ENCODE measurements at places on chromosomes 3 and 15.
A peak's percentile ranks its signal among the peaks of the same experiment; 100 is the strongest.

DNA sequence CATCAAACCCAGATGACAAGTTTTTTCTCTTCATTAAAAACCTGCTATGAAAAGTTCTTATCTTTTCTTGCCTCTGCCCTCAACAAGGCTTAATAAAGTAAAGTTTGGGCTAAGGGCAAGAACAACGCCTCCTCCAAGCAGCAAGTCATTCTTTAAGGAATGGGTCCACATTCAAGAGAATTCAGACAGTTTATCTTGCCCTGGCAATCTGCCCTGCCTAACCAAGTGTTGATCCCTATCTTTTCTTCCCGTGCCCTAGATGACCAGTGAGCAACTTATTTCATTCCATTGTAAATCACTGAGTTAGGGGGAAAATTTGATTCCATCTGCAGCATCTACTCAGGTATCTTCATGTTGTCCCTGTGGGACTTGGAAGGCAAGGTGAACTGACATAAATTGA, 370.3 kb upstream of the DPPA4 start:
- no peak for DNase-seq

- no peak for DNase-seq
Measured at GRCh38 chr3:197380786-197381185, 82.4 kb upstream of the DLG1 start.

DNA sequence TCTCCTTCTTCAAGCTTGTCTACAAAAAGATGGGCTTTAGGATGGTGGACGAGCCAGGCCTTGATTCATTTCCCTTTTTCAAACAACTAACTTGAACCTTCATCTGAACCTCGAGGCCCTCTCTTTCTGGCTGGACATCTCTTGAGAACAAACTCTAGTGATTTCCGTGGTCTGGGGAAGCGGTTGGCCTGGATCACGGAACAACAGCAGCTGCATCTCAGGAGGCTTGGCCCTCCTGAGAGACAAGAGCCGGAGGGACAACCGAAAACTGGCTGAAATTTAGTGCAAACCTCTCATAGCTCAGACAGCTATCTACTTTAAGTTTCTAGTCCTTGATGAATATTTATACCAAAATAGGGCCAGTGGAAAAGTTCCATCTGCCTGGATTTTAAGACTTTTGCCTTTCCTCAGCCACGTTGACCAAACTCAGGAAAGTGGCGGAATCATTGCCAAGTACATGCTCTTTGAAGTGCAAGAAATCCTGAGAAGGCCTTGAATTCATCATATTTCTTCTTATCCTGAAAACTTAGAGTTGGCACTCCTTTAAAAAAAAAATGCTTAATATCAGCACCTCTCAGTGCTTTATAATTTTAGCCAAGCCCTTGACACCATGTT, 14.5 kb downstream of the LMCD1 start:
- DNase-seq: no peak

DNA sequence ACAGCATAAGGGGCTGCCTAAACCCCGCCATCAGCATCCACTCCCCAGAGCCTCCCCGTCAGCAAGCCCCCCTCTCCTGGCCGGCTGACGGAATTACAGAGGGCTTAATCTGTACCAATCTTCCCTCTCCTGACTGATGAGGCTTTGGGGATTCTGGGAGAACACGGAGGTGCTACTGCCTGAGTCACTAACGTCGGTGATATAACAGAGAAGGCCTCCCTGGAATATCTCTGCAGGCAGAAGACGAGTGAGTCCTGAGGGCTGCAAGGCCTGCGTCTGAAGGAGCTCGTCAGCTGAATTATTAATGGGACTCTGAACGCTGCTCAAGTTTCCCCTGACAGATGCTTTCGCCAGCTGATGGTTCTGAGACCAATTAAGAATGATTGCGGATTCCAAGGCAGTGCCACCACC, 147.7 kb downstream of the XXYLT1 start:
- DNase-seq: no peak

DNA sequence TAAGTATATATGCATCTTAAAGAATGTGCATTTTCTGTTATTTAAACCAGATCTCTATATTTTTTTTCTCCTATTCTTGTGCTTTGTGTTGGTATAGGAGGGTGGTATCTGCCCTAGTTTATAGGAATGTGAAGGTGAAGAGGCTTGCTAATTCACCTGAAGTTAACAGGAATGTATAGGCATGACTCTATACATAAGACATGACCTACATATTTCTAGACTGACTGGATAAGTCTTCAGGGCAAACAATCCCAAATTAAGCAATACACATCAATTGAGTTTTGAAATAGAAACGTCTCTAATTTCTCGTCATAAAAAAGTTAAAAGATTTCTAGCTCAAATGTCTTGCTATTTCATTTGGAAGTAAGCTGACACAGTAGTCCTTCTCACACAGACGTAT, 410.0 kb downstream of the DIPK2A start:
- DNase-seq: no peak

- no peak for DNase-seq
Measured at GRCh38 chr3:177960722-177961121, 575.5 kb upstream of the KCNMB2 start.

DNA sequence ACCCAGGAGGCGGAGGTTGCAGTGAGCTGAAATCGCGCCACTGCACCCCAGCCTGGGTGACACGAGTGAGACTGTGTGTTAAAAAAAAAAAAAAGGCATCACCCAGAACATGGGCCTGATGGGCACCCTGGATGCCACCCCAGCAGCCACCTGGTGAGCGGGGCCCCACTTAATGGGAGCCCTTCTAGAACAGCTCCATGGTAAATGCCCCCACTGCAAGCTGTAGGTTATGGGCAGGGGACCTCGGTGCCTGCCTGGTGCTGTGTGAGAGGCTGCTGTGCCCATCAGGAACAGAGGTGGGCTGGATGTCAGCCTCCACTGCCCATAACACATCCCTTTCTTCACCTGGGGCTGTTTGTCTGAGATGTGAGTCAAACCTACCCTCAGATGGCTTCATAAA, 156.2 kb upstream of the MEF2A start:
- no peak for DNase-seq

GRCh38 chr3:88041005-88041404, 17.8 kb downstream of the CGGBP1 start:
- no peak for DNase-seq

GRCh38 chr15:38002883-38003477, 68.5 kb downstream of the TMCO5A start:
- no peak for DNase-seq

DNA sequence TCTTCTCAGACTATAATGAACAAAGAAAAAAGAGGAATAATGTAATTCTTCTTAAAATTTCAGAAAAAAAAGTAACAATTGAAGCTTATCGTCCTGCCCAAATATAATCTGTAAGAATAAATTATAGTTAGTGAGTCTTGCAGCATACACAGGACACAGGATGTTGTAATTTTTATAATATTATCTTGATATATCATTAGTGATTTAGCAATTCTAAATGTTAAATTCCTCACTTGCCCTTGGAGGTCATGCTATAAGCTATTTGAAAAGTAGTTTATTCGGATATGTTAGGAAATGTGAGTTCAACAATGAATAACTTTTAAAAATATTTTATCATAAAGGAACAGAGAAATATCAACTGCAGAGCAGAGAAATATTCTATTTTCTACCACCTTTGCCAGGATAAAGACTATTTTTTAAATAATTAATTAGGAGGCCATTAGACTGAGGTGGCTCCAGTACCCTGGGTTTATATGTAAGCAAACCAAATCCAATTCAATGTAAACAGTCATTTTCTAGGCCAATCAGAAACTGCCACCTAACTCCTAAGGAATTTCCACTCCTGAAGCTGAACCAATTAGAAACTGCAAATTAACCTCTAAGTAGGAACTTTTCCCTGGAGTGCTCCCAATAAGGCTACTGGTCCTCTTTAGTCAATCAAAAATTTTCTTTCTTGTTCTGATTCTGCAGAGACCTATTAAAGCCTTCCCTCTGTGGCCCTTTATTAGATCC, 1109.3 kb downstream of the ROBO2 start:
- no peak for DNase-seq

GRCh38 chr3:16362770-16363169, 97.8 kb downstream of the OXNAD1 start:
- DNase-seq: no peak

GRCh38 chr15:47937834-47938233, 183.0 kb upstream of the SLC24A5 start:
- DNase-seq: no peak

DNA sequence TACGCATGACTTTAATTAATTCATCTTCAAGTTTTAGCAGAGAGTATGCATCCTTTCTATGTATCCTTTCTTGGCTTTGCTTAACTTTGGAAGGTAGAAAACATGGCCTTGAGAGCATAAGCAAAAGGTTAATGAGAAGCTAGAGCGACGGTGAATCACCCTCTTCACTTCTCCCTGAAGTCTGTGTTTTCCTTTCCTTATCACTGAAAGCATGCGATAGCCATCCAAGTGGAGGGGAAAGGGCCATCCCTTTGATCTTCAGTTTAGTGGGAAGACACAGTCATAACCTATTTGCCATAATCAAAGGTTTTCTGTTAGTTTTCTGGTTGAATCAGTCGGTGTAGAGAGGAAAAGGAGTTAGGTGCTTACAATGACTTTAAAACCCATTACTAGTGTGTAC, 354.0 kb upstream of the ROBO2 start:
- no peak for DNase-seq

- no peak for DNase-seq
Measured at GRCh38 chr3:169342652-169343505, 320.6 kb downstream of the MECOM start.

GRCh38 chr15:33169625-33170024, 24.9 kb downstream of the FMN1 start:
- DNase-seq: no peak

DNA sequence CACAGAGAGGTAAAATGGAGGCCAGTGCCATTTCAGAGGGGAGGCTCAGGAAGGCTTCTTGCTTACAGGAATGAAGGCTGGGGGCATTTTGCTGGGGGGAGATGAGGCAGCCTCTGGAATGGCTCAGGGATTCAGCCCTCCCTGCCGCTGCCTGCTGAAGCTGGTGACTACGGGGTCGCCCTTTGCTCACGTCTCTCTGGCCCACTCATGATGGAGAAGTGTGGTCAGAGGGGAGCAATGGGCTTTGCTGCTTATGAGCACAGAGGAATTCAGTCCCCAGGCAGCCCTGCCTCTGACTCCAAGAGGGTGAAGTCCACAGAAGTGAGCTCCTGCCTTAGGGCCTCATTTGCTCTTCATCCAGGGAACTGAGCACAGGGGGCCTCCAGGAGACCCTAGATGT, 39.9 kb downstream of the MESD start:
- no peak for DNase-seq

GRCh38 chr3:4140921-4141320, 162.2 kb upstream of the SETMAR start:
- no peak for DNase-seq

- DNase-seq: no peak
Measured at GRCh38 chr3:174821477-174821876, 37.7 kb upstream of the NAALADL2 start.

DNA sequence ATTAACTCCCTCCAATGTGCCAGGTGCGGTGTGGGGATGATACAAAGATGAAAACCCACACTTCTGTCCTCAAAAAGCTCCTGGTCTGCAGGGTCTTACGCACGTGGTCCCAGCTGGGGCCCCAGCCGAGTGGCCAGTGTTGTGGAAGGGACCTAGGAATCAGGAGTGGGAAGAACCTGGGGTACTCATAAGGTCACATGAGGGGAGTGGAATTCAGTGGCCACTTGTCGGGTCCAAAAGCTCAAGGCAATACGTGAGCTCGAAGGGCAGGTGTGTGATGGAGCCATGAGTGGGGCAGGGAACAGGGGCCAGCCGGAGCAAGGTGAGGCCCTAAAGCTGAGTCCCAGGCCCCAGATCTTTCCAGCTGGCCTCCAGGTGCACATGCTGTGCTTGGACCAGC, 260.0 kb upstream of the LYSMD4 start:
- DNase-seq: no peak

DNA sequence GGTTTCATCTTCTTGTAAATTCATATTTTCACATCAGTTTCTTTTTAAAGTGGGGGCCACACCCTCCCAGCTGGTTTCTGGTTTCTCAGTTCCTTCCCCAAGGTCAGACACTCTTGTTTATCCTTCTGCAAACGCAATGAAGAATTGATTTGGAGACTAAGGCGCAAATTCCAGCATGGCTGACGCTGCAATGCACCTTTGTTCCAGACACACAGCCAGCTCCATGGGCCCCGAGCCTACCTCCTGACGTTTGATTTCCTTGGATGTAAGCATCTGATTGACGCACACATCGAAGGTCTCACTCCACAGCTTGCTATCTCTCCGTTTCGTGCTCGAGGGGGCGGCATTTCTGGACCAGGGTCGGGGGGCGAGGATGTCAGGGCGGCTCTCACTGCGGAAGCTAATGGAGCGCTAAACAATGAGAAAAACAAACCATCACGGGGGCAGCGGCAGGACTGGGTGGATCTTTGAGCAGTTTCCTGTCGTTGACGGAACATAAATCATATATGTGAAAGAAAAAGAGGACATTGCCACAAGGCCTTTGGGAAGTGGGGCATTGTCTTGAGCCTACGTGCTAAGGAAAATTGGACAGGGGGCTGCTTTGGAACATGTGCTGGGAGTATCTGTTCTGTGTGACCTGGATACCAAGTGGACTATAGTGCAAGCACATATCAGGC, 46.9 kb downstream of the ARHGEF3 start:
- DNase-seq: peak; percentile 22

DNA sequence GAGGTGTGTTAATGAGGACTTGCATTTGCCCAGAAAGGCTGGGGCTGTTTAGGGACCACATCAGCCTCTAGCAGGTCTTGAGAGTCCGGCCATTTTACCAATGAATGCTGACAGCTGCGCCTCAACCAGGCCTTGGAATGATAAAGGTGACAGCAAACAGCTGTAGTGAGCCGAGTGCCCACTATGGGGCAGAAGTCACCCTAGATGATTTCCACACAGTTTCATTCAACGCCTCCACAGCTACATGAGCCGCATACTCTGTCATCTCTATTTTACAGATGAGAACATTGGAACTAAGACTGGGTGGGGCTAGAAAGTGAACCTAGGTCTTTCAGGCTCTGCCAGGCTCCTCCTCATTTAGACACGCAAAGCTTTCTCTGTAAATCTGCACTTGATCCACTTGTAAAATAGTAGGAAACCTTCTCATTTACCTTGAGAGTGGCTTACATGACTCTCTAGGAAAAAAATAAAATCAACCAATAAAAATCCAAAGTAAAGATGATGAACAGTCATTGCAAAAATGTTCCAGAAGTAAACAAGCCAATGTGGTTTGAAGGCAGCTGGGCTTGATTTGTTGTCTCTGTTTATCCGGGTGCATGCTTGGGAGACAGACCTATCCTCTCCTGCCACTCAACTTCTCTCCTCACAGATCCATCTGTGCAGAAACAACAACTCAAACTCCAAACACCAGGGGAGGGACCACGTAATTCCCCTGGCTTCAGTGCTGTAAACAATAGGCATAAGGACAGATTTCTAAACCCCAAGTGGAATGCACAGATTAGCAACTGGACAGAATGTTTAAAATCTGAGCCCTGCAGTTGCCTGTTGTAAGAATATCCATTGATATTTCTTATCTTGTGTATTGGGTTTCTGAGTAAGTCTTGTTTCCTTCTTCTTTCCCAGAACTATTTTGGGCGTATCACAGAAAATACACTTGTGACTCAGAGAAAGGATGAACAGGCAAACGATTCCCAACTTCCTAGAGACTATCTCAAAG, 31.5 kb upstream of the LDHAL6B start:
- no peak for DNase-seq
